GF-D8 (cell line): ENCODE measurements at places on chromosomes 6 and 20.

DNA sequence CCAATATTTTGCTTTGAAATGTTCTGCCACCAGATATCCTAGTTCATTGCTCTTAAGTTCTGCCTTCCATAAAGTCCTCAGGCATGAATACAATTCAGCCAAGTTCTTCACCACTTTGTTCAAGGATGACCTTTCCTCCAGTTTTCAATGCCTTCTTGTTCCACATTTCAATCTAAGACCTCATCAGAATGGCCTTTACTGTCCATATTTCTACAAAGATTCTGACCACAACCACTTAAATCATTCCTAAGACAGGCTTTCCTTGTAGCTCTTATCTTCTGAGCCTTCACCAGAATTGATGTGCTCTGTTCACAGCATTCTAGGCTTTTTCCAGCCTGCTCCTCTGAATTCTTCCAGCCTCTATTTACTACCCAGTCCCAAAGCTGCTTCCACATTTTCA is 319.0 kb downstream of the HACE1 start:
- no peak for DNase-seq

DNA sequence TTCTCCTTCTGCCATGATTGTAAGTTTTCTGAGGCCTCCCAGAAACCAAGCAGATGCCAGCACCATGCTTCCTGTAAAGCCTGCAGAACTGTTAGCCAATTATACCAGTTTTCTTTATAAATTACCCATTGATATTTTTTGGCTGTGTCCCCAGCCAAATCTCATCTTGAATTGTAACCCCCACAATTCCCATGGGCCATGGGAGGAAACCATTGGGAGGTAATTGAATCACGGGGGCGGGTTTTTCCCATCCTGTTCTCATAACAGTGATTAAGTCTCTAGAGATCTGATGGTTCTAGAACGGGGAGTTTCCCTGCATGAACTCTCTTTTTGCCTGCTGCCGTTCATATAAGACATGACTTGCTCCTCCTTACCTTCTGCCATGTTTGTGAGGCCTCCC is 788.5 kb downstream of the C6orf118 start:
- no peak for DNase-seq

DNA sequence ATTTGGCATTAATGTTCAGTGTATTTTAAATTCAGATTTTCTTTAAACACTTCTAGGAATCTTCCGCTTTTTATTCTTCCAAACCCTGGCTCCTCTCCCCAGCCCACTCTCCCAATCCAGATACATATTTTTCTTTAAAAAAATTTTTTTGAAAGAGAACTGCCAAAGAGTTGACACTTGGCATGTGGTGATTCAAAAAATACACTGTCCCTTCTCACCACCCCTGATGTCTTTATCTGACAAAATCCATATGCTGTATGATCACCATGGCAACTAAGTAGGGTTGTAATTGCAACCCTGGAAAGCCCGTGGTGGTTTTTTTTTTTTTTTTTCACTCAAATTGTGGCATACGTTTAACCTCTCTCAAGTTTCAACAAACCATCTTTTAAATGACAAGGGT is 355.8 kb upstream of the SASH1 start:
- no peak for DNase-seq

GRCh38 chr6:38370653-38371601 is 268.8 kb downstream of the BTBD9 start:
- DNase-seq, result no peak

DNA sequence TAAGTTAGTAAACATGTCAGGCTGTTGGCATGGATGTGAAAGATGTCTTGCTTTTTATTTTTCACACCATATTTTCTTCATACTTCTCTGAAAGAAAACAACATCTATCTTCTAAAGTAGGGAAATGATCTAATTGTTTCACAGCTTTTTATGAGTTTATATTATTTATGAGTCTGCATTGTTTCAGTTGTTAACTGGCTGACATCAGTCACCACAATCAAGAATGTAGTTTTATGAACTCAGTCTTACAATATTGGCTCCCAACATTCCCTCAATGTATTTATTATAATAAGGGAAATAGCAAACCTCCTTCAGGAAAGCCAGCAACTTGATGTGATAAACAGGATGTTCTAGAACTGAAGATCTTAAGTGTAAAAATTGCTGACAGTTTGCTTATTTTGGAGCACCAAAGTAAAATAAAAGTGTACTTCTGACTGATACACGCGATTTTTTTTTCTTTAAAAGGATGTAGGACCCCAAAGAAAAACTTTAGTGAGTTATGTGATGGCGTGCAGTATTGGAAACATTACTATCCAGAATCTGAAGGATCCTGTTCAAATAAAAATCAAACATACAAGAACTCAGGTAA is 106.0 kb downstream of the ADGRG6 start:
- DNase-seq, result no peak

- DNase-seq, result no peak
These were observed 1.0 kb upstream of the RBM24 start for GRCh38 chr6:17280138-17280537.

DNA sequence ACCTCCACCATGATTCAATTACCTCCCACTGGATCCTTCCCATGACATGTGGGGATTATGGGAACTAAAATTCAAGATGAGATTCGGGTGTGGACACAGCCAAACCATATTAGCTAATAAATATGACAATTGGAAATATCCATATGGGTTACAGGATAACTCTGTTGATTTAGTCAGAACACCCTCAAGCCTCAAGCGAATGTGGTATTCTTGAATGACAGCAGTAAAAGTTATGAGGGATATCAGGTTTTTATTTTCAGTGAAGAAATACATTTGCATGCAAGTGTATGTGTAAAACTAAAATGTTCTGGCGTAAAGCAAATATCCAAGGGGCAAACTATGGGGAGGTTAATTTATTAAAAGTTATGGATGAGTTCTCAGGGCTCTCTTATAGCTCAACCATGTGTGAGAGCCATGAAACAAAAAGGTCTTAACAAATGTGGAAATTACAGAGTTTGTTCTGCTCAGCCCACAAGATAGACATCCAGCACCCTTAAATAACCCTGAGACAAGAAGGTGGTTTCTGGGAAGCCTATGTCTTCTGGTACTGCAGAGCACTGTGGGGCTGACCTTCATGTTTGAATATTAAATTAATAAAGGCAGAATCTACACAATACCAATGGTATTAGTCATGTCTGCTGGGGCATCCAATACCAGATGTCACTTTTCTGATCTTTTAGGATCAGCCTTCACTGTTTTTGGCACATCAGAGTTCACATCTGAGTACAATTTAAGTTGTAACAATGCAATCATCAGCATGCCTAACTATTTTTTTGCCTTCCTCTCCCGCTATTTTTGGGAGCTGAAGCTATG is 370.5 kb upstream of the RSPO3 start:
- DNase-seq, result no peak

GRCh38 chr6:29255530-29255929 is 46.0 kb upstream of the OR14J1 start:
- no peak for DNase-seq

- DNase-seq, result no peak
These were observed 27.8 kb upstream of the SMIM28 start for GRCh38 chr6:138349891-138350290.

DNA sequence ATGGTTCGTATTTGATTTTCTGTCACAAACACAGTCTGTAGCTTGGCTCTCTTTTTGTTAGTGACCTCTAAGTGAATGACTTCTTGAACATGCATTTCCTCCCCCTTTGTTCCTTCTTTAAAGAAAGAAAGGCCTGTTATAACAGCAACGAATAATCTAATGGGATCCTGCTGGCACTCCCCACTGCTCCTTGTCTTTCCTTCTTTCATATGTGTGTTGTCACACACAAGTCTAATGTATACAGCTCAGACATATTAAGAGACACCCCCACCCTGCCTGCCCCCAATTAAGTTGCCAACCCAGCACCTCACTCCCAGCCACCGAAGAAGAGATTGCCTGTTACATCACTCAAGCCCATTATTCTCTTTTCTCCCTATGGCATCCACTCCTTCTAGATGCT is 4.9 kb upstream of the SAMD5 start:
- no peak for DNase-seq

DNA sequence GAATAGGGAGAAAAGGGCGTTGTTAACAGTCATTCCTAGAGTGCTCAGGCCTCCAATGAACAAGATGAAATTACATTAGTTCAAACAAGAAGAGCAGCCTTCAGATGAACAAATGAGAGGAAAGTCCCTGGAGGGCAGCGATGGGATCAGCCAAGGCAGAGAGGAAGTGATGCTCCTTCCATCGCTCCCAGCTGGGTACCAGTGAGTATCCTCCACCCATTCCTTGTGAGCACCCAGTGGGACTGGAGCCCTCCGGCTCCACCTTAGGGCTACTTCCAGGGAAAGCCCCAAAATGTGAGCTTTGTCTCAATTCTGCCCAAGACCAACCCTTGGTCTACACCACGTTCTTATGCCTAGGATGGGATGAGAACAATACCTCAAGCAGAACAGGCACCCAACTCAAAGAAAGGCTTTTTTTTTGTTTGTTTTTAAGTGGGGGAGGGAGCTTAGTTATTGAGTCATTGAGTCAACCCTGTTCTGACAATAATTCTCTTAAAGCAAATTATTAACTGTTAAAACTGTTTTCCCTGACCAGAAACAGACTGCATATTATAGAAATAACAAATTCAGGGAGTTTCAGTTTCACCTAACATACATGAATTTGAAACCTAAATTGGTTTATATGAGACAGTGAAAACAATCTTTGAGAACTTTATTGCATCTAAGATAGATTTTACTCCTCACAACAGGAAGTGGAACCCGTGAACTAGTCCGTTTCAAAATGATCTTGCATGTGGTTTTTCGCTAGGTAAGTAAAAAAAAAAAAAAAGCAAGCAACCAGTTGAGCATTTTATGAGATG is 106.9 kb downstream of the IPCEF1 start:
- DNase-seq, result peak; percentile 29

DNA sequence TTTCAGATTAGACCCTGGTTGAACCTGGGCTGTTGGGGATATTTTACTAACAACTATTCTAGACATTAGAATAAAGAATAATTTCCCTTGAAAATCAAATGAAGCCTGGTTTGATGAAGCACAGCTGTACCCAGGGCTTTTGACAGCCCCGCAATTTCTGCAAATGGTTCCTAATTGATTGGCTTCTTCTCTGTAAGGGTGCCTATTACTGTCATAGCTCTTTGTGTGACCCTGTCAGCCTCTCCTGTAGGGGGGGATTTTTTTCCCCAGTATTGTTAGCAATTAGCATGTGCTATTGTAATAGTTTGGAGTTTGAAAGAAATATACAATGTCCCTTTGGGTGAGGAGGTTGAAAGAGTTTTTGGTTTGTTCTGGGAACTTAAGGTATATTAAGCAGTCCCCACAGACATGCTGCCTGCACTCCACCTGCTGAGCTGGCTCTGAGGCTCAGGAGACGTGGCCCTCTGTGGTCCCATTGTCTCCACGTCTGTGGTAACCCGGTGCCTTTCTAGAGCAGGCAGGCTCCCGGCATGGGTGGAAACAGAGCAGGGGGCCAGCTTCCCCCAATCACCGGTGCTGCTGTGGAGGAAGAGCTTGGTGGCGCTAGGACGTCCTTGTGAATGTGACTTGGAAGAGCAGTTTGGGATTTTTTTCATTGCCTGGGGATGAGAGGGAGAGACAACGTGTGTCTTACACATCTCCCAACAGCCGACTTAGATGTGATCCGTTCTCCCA is 47.3 kb upstream of the CLDN20 start:
- DNase-seq, result no peak

- no peak for DNase-seq
These were observed 35.2 kb upstream of the BPIFA2 start for GRCh38 chr20:33132513-33133372.

DNA sequence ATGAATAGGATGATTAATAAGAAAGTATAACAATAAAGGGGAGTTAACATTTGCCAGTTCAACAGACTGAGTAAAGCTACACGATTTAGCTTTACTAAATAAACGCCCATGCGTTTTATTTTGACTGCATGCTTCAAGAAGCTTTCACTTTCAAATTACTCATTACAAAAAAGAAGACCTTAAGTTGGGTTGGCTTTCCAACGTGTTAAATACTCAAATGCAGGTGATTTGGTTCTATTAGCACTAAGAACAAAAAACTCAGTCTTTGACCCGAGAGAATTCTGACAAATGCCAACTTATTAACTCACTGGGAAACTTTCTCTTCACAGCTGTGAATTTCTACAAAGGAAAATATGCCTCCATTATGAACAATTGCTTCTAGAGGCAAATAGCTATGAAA is 24.8 kb downstream of the RNF146 start:
- no peak for DNase-seq

- DNase-seq, result no peak
These were observed 6.1 kb downstream of the GMPR start for GRCh38 chr6:16244446-16244845.

DNA sequence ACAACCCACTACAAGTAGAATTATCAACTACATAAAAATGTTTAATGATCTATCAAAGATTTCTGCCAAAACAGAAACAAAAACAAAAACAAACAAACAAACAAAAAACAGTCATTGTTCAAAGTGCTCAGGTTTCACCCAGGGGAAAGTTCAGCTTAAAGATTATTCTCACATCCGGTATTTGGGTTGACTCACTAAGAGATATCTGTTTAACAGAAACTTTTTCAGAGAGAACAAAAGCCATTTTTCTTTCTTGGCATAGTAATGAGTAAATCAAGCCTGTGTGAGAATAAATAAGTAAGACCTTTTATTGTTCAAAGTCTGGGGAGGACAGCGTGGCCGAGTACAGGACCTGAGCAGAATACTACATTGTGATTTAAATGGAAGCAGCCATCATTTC is 143.6 kb downstream of the RCAN2 start:
- DNase-seq, result no peak

- no peak for DNase-seq
These were observed 20.8 kb upstream of the SLC35D3 start for GRCh38 chr6:136901212-136901784.

- DNase-seq, result no peak
These were observed 21.7 kb downstream of the OR2B6 start for GRCh38 chr6:27978705-27979104.

DNA sequence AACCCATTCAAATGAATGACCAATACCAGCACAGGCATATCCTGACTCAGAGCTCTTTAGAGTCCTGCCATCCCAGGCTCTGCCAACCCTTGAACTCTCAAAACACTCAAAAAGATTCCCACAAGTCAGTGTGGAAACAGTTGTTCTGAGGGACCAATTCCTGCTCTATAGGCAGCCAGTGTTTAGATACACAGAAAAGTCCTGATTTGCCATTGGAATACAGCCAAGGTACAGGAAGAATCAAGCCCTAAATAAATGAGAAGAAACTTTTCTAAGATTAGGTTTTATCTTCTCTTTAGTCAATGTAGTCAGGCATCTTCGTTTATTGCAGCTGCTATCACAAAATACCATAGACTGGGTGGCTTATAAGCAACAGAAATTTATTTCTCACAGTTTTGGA is 626.8 kb upstream of the ARID1B start:
- DNase-seq, result no peak

- no peak for DNase-seq
These were observed 98.8 kb downstream of the SOD2 start for GRCh38 chr6:159594106-159594749.
